Stimulated activated CD8-positive, alpha-beta memory T cell treated with anti-CD3 and anti-CD28 coated beads, Interleukin-7, amount 100 ng/mL, for 1 hour (primary cell): ENCODE measurements at places on chromosomes 7 and 10.

DNA sequence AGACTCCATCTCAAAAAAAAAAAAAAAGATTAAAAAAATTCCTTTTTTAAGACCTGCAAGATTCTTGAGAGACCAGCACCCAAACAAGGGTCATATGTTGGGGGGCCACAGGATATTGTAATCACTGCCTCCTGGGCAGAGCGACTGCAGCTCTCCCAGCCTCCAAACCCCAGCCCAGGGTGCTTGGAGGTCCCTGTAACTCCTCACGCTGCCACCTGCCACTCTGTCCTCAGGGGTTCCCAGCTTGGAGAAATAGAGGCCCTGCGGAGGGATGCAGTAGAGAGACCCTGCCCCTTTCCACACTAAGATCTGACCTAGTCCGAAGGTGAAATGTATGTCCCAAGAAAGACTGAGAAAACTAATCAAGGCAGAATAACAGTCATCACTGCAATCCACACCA, 343.7 kb downstream of the GRID1 start:
- DNase-seq: no peak

GRCh38 chr7:49564379-49564714, 209.1 kb upstream of the VWC2 start:
- no peak for DNase-seq

GRCh38 chr10:113539789-113540188, 13.1 kb upstream of the HABP2 start:
- no peak for DNase-seq

GRCh38 chr7:101816595-101817470, 593 bp upstream of the CUX1 start:
- DNase-seq: peak; percentile 3

- no peak for DNase-seq
Observed at GRCh38 chr10:29127037-29127700, 161.7 kb upstream of the LYZL1 start.

DNA sequence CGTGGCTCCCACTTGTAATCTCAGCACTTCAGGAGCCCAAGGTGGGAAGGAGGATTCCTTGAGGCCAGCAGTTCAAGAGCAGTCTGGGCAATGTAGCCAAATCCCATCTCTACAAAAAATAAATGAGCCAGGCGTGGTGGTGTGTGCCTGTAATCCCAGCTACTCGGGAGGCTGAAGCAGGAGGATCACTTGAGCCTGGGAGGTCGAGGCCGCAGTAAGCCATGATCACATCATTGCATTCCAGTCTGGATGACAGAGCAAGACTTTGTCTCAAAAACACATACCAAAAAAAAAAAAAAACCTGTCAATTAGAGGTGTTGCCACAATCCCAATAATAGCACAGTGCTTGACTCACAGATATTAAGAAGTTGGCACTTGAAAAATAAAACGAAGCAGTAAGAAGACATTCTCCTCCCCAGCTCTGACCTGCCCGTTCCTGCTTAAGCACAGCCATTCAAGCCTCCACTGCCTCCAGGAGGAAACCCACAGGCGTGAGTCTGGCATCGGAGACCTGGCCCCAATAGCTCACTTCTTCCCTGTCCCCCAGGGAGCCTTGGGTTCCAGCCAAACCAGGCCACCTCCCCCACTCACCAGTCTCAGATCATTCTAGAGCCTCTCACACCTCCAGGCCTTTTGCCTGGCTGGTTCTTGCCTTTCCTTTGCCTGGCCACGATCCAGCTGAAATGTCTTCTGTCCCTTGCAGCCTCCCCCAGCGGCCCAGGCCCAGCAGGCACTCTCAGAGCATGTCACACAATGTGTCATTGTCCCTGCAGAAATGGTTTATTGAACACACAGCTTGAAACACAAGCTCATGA, 45.3 kb upstream of the GTF2I start:
- no peak for DNase-seq

- no peak for DNase-seq
Observed at GRCh38 chr10:71921324-71922027, 42.7 kb upstream of the CHST3 start.

GRCh38 chr10:132616170-132616995, 78.8 kb downstream of the INPP5A start:
- DNase-seq: no peak

DNA sequence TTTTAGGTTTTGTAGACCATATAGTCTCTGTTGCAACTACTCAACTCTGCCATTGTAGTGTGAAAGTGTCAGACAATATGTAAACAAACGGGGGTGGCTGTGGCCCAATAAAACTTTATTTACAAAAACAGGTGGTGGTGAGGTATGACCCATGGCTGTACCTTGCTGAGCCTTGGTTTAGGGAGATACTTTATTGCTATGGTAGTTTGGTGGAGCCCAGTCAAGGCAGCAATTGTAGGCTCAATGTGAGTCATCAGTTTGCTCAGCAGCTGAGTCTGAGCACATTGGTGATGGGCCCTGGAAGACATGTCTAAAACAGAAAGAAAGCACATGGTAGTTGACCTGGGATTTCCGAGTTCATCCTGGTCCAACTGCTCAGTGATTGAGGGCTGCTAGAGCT, 242.5 kb downstream of the REEP3 start:
- DNase-seq: no peak

DNA sequence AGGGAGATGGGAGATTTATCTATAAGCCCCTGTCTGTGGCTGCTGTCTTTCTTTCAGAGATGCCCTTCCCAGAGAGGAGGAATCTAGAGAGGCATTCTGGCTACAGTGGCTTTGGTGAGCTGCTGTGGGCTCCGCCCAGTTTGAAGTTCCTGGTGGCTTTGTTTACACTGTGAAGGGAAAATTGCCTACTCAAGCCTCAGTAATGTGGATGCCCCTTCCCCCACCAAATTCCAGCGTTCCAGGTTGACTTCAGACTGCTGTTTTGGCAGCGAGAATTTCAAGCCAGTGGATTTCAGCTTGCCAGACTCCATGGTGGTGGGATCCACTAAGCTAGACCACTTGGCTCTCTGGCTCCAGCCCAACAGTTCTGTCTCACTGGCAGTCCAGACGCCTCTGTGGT, 951.6 kb downstream of the CCSER2 start:
- no peak for DNase-seq

- no peak for DNase-seq
Observed at GRCh38 chr7:2959103-2959680, 84.5 kb downstream of the CARD11 start.

GRCh38 chr7:109950821-109951564, 1139.9 kb upstream of the LRRN3 start:
- no peak for DNase-seq

DNA sequence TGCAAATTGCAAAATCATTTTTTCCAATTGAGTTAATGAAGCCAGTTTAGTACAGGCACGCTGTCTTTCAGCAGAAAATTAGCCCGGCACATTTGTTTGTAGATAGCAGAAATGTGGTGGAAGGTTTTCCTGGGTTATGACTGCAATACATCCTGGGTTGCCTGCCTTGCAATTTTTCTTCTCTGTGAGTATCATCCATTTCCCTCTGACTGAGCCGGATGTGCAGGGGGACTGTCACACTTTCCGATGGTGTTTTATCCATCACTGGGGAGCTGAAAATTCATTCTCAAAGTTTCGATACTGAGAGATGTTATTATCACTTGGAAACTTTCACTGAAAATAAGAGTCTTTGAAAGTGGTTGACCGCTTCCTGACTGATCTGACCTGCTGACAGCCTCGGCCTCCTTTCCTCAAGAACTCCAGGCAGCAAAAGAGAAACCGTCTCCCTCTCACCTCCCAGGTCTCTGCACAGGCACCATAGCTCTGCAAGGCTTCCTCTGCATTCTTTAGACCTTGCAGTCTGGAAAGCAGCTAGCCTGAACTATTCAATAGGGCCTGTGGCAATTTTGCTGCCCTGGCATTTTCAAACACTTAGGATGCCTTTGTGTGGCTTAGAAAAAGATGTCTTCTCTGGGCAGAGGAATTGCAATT, 320.8 kb upstream of the NRP1 start:
- no peak for DNase-seq

DNA sequence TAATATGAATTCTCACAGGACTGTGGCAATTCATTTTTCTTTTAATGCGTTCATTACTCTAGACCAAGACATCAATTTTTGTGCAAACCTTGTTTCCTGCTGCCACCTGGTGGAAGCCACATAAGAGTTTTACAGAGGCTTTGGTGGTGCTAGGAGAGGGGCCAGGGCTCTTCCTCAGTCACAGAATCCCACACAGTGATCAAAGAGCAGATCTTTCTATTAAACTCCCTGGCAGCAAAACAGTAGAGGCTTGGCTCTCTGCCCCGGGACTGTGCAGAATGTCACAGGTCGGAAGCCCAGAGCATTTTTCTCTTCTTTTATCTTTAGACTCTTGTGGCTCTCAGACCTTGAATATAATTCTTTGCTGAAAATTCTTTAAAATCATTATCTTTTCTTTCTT, 506.4 kb upstream of the C7orf33 start:
- DNase-seq: no peak

- DNase-seq: no peak
Observed at GRCh38 chr7:107870427-107871000, 20.5 kb upstream of the DLD start.

DNA sequence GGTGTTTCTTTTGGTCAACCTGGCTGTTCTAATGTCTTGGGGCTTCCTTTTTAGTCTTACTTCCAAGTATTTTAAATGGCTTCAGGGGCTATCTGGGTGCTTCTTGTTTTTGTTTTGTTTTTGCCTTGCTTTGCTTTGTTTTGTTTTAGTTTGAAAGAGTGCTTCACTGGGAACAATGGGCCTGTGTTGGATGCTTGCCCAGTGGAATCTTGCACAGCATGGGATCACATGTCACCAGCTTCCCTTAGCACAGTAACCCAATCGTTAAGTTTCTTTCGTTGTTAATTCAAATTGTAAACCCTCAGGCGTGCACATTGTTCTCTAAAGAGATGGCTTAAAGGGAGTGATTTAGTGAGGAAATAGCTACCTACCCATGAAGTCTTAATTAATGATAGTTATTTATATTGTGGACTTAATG, 8.9 kb downstream of the COL17A1 start:
- DNase-seq: no peak

DNA sequence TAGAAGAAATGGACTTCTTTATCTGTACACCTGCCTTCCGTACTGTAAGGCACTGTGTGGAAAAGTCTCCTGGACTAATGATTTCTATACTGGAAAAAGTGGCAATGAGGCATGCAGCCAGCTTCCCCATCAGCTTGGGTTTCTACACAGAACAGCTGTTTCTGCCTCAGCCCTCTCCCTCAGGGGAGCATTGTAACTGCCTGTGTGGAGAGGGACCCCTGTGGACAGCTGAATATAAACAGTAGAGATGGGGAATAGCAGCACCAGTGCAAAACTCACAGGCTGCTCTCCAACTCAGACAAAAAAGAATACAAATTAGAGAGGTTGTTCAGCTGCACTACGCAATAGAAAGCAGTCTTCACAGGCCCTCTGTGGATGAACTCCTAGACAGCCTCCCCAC, 451.3 kb upstream of the MBL2 start:
- DNase-seq: no peak

DNA sequence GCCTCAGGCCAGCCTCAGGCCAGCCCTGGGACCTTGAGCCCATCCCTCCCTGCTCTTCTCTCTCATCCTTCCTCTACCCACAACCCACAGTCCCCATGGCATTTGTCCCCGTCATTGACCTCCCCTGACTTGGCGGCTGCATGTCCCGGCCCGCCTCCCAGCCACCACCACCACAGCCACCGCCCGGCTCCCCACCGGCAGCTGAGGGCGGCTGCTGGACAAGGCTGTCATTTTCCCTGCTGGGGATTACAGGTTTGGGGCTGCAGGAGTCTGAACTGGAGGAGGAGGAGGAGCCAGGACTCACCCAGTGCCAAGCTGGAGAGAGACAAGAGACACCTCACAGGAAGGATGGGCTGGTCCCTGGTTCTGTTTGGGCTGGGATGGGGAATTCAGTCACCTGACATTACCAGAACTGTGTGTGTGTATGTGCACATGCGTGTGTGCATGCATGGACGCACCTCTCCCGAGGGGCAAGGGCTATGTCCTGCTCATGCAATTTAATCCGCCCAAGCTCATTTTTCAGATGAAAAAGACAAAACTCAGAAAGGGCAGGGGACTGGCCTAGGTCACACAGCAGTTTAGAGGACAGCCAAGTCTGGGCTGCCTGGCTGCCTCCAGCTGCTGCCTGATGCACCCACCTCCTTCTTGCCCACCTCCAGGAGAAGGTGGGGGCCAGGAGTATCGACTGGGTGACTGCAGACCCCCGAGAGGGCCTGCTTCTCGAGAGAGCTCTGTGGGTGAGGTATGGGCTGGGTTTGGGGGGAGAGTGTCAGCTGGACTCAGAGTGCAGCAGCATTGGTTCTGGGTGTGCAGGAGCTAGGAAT, 113.1 kb downstream of the ZMIZ1 start:
- no peak for DNase-seq

GRCh38 chr7:2019711-2020511, 212.8 kb downstream of the MAD1L1 start:
- DNase-seq: no peak

- DNase-seq: no peak
Observed at GRCh38 chr7:73987298-73987697, 40.7 kb upstream of the ELN start.

DNA sequence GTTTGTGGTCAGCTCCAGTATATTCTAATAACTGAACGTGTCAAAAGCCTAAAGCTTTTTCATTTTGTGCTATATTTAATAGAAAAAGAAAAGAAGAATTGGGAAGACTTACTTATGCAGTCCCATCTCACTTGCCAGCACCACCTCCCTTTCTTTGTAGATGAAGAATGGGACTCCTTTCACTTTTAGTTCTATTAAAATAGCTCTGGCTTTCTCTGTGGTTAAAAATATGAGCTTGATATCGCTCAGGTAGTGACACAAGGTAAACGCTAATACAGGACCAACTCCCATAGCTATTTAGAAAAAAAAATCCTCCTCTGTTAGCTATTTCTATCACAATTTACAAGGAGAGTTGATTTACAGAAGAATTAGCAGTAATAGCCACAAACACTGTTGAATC, 176.8 kb downstream of the PDE1C start:
- no peak for DNase-seq

- no peak for DNase-seq
Observed at GRCh38 chr10:6005856-6006395, 28.6 kb upstream of the IL15RA start.

DNA sequence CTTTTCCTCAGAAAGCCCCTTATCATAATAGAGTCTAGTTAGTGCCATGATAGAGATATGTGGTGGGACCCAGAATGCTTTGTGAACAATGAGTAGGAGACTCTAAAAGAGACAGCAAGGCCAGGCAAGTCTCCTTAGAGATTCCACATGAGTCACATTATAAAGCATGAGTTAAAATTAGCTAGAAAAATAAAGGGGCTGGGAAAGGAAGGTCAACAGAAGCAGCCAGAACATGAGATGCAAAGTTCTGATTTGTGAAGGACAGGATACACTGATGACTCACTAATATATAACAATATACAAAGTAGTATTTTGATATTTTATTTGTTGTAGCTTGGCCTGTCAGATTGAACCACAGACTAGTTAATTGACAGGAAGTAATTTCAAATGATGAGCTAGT, 25.3 kb upstream of the SNX13 start:
- DNase-seq: no peak
